ENCODE measurements at places on chromosomes 1 and 21.

GRCh38 chr1:113283914-113284313 is 106.4 kb upstream of the MAGI3 start:
- no peak for DNase-seq

GRCh38 chr1:91137173-91137852 is 115.5 kb upstream of the ZNF644 start:
- no peak for DNase-seq

DNA sequence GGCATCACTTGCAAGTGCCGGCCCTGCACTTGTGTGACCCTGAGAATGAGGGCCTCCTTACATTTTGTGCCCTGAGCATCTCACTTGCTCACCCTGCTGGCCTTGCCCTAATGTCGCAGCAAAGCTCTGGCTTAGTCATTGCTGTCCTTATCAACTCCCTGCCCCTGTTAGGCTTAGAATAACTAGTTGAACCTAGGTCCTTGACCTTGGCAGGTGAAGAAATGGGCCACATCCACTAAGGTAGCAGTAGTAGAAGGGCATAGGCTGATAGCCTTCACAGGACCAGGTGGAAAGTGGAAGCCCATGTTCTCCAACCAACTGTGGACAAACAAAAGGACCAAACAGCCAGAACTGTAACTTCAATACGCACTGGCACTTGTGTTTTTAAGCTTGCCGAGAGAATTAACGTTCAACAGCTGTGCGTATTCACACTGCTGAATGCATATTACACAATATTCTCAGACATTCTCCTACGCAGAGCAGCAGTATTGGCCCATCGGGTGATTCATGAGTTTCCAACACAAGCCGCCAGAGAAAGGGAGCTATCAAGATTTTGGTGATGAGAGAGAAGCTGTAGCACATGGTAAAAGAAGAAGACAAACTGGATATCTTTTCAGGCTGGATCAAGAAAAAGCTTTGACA is 27.7 kb upstream of the PTGFRN start:
- no peak for DNase-seq

DNA sequence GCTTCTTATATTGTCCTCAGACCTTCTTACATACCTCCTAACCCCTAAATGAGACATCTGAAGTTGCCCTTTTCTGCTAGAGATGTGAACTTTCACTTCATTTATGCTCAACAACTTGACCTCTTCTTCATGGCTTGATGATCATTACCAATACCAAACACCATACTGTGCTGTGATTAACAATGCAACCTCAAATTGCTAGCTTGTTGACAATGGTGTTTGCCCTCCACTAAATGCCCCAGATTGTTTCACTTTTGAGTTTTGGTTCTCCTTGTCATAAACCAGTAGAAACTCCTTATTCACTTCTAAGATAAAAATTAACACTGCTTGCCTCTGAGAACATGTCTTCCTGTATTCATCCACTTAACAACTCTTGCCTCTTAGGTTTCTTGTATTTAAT is 5.6 kb downstream of the JAK1 start:
- DNase-seq, result no peak

DNA sequence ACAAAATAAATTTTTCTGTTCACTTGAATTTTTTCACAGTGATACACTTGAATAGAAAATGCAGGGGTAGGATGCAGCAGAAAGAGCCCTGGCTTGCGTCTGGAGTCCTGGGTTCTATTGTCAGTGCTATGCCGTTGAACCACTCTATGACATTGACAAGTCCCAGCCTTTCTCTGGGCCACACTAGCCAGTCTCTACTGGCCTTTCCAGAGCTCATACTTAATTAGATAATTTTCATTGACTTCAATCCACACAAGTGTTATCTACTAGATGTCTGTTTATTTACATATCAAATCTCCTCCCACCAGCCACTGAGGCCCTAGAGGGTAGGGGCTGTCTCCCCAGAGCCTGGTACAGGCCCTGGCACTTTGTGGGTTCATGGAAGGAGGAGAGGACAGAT is 15.5 kb upstream of the CELA3B start:
- DNase-seq, result no peak

GRCh38 chr1:226945858-226946245 is 5.8 kb downstream of the COQ8A start:
- no peak for DNase-seq

GRCh38 chr21:42653231-42654061 is at the start of gene PDE9A:
Gene PDE9A (plus strand): TSS chr21:42653621. CDS start chr21:42653815, 194 bp downstream.
- DNase-seq, result no peak

- peak; percentile 71 for DNase-seq
Measured at GRCh38 chr1:243596431-243597062, 253.5 kb downstream of the AKT3 start.

- DNase-seq, result peak; percentile 31
Measured at GRCh38 chr1:215076322-215076721, 6.2 kb upstream of the KCNK2 start.

DNA sequence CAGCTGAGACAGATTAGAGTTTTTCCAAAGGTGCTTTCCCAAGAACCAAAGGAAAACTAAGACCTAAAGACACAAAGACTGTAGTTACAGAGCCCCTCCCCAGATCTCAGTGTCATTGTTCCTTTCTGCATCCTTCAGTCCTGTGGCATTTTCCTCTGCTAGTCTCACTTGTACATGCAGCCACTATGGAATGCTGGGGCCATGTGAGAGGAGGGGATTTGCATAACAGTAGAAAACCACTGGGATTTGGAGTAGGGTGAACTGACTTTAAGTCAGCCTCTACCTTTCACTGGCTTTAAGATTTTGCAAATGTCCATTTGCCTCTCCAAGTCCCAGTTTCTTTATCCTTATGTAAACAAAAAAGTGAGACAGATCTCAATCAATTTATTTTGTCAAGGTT is 119.4 kb upstream of the F3 start:
- no peak for DNase-seq

GRCh38 chr1:228836427-228836826 is 101.1 kb downstream of the RHOU start:
- no peak for DNase-seq

DNA sequence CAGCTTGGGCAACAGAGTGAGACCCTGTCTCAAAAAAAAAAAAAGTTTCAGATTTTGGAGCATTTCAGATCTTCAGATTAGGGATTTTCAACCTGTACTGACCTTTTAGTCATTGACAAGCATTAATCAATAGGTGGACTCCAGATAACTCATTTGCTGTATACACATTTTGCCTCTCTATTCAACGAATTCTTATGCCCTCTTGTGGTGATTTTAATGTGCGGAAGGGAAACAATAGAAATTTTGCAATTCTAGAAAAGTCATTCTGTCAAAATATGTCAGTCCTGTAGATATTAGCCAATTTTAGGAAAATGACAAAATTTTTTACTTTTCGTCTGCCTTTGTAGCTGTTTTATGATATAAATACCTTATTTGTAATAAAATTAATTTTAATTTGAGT is 11.6 kb upstream of the OR2G2 start:
- DNase-seq, result no peak

DNA sequence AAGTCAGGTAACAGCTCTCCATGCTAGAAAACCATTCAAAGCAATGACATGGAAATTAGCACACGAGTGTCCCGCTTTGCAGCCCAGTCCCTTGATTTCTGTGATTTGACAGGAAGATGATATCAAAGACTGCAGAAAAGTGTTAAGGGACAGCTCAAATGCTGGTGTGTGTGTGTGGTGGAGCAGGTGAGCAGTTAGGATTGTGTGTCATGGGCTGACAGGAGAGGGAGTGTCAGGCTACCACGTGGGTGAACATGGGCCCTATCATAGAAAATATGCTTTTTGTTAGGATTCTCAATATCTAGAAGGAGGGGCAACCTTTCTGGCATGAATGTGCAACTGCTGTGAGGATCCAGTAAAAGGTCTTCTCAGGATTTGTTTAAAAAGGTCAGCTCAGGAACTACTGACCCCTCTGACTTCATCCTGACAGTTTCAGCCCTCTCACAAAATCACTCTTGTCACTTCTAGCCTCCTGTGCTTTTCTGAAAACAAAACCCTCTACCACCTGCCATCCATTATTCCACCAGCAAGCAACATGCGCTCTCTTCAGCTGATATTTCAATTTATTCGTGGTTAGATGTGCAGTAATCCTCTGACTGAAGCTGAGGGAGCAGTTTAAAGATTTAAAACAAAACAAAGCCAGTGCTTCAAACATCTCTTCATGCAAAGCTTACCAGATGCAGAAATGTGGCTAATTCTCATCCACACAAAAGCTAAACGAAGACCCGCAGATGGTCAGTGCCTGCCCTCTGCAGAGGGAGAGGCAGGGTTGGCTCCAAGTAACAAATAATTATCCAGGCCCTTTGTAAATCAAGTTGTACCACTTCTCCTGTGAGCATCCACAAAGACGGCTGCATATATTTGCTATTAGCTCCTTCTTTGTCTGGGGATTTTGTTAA is 397.9 kb downstream of the PTBP2 start:
- DNase-seq, result no peak

GRCh38 chr1:41850029-41850428 is 68.7 kb downstream of the HIVEP3 start:
- no peak for DNase-seq

DNA sequence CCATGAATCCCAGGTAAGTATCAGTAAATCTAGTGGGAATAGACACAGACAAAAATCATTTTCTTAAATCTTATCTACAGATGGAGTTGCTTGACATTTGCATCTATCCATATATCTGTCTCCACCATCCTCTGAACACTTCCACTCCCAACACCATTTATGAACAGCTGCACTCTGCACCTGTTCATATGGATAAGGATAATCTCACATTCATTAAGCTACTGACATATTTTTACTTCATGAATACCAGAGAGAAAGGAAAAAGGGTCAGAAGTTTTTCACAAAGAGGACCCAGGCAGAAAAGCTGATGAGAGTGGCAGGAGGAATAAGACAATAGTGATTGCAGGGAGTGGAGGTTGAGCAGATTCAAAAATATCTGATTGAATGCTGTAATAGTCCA is 222.6 kb downstream of the DNAH14 start:
- no peak for DNase-seq

DNA sequence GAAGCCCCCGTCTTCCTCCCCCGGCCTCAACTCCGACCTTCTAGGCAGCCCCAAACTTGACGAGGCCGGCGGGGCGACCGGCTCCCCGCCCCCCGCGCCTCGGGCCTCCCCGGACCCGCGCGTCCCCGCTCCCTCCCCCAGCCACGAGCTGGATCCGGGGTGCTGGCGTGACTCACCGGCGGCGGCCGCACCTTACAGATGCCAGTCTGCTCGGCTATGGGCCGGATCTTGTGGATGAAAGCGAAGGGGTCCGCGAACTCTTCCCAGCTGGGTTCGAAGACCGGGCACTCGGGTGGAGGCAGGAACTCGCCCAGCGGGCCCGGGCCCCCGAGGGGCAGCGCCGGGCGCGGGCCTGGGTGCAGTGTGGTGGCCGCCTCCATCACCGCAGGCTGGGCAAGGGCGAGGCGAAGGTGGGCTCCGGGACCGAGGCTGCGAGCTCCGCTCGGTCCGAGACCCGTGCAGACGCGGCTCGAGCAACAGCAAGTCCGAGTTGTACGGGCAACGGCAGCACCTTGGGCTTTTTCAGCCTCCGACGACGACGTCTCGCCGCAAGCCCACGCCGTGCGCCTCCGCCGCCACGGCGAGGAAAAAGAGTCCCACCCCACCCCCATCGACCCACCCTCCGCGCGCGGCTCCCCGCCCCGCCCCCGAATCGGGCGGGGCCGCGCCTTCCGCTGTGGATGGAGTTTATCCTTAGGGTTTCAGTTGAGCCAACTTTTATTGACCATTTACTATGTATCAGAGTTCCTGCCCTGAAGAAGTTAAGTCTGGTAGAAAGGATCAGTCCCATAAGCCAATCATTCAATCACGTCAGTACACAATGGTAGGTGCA is at the start of gene KDM5B:
Gene KDM5B (minus strand): TSS at position 496 of the 832 bp plus-strand sequence. CDS start 116 bp downstream, at position 380.
- DNase-seq, result peak; percentile 17

- DNase-seq, result no peak
Measured at GRCh38 chr1:244197851-244198375, 146.8 kb downstream of the ZBTB18 start.

- DNase-seq, result no peak
Measured at GRCh38 chr1:199978408-199978940, 49.0 kb upstream of the NR5A2 start.

- no peak for DNase-seq
Measured at GRCh38 chr1:200795156-200795555, 56.5 kb downstream of the CAMSAP2 start.

DNA sequence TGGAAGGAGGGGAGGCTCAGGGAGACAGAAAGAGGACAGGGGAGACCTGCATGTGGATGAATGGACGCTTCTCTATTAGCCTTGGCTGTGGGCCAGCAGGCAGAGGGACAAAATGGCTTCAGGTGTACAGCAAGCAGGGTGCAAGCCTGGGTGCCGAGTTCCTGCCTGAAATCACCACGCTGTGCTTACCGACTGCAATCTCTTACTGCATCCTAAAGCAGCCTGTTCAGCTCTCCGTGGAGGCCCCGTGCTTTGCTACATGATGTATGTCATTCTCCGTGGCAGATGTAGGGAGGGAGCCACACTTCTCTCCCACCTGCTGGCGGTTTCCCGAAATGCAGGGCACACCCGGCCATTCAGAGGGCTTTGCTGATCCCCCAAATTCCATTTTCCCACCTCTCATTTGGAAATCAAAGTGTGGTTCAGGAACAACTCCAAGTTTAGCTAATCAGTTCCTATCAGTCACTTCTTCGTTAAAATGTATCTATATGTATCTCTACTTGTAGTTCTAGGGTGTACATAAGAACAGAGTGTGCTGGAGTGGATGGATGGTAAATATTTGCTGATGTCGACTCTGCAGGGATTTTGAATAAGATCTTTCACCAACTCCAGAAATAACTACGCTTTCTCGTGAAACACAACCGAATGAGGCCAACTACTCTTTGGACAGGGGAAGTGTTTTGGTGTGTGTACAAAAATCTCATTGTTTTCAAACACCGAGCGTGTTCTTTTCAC is 122.3 kb upstream of the BACE2 start:
- no peak for DNase-seq

GRCh38 chr1:53627031-53627430 is 111.9 kb downstream of the GLIS1 start:
- DNase-seq, result no peak

- no peak for DNase-seq
Measured at GRCh38 chr1:101237229-101237837, 514 bp downstream of the S1PR1 start.

GRCh38 chr1:179599623-179600249 is 8.1 kb downstream of the TDRD5 start:
- peak; percentile 2 for DNase-seq

DNA sequence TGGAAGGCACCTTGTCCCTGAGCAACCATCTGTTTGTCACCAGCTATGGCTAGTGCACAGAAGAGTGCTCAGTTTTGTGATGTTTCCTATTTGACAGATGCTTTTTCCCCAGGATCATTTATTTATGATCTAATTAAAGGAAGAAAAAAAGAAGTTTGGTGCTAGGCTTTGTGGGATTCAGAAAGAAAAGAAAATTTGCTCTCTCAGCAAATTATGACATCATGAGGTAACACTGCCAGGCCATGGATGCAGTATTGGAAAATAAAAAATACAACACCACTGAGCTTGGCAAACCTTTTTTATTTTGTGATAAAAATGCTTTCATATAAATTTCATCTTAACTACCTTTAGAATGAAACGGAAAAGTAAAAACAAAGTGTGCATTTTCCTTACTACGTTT is 15.5 kb upstream of the ADAM30 start:
- DNase-seq, result no peak

GRCh38 chr1:38690790-38691449 is 168.7 kb downstream of the RRAGC start:
- DNase-seq, result no peak

- DNase-seq, result no peak
Measured at GRCh38 chr1:84366786-84367185, 31.5 kb upstream of the DNASE2B start.
